ENCODE measurements at places on chromosomes 1 and 21.

GRCh38 chr1:43425045-43425444, 28.7 kb downstream of the HYI start:
- DNase-seq = no peak

- no peak for DNase-seq
Observed at GRCh38 chr1:77120950-77121349, 98.3 kb downstream of the PIGK start.

DNA sequence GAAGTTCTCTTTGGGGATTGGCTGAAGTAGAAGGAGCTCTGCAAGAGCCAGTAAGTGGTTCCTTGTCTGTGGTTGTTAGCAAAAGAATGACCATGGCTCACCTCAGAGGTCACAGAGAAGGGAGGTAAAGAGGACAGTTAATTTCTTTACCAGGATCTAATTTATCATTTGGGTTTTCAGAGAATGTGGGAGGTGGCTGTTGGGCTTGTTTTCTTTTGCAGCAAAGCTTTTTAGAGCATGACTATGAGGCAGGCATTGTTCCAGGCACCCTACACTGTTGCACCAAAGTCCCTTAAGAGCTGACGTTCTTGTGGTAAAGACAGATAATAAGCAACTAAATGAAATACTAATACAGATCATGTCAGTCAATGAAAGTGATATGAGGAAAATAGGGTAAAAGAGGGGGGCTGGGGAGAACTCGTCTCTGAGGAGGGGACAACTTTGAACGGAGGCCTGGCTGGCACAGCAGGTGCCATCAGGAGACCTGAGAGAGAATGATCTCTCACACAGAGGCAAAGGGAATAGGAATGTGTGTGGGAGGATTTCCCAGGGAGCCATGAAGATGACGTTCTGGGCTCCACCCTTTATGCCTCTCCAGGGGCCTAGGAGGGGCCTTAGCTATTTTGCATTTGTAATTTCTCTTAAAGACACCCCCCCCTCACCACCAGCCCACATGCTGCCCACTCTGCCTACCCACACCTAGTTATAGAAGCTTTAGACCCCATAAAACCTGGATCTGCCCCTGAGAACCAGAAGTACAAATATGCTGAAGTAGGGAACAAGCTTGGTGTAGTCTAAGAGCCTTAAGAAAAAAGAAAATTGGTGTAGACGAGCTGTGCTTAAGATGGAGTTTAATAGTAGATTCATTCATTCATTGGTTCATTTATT, 177.5 kb downstream of the ROR1 start:
- DNase-seq = no peak

- no peak for DNase-seq
Observed at GRCh38 chr1:207316622-207317391, 4.7 kb upstream of the CD55 start.

GRCh38 chr1:6130036-6130435, 50.1 kb downstream of the CHD5 start:
- no peak for DNase-seq

Measured in GM19239 (cell line).